ENCODE measurements at places on chromosomes 5 and 9.
A peak's percentile ranks its signal among the peaks of the same experiment; 100 is the strongest.

GRCh38 chr9:95100071-95100627 lies 217.4 kb downstream of the FANCC start:
- no peak for DNase-seq

DNA sequence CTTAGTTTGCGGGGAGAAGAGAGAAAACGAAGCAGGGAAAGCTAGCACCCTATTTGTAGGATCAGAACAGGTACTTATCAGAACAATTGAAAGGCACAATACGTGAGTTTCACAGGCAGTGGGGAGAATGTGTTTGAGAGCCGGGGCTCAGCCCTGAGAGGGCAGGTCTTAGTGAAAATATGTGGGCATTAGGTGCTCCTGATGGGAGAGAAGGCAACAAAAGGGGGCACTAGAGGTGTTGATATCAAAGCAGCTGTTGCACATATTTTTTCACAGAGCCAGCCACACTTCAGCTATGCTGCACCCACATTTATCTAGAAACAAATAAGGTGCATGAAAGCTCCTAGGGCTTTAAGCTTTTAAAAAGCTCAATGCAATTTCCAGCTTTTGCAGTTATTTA lies 99.7 kb upstream of the MAN2A1 start:
- no peak for DNase-seq

DNA sequence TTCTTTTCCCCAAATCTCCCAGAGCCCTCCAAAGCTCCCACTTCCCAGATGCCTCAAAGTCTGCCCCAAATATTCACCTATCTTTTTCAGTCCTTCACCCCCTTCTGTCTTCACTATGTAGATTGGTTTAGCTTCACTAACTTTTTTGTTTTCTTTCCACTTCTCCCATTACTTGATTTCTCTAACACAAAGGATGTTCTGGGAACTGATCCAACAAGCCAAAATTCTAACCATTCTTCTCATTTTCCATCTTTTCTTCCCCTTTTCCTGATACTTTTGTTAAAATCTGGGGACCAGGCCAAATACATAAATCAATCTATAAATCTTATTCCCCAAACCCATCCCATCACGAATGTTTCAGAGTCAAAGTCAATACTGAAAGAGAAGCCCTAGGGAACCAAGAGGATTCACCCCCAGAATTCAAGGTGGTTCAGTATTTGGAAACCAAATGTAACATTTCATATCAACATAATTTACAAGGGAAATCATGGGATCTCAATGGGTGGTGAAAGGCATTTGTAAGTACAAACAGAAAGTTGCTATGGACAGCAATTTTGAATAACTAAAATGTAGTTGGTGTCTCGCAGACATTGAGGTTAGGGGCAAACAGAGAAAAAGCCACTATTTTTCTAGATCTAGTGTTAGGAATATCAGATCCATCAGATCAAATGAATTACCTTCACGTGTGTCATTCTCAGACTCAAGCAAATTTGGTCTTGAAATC lies 35.3 kb downstream of the APTX start:
- no peak for DNase-seq

DNA sequence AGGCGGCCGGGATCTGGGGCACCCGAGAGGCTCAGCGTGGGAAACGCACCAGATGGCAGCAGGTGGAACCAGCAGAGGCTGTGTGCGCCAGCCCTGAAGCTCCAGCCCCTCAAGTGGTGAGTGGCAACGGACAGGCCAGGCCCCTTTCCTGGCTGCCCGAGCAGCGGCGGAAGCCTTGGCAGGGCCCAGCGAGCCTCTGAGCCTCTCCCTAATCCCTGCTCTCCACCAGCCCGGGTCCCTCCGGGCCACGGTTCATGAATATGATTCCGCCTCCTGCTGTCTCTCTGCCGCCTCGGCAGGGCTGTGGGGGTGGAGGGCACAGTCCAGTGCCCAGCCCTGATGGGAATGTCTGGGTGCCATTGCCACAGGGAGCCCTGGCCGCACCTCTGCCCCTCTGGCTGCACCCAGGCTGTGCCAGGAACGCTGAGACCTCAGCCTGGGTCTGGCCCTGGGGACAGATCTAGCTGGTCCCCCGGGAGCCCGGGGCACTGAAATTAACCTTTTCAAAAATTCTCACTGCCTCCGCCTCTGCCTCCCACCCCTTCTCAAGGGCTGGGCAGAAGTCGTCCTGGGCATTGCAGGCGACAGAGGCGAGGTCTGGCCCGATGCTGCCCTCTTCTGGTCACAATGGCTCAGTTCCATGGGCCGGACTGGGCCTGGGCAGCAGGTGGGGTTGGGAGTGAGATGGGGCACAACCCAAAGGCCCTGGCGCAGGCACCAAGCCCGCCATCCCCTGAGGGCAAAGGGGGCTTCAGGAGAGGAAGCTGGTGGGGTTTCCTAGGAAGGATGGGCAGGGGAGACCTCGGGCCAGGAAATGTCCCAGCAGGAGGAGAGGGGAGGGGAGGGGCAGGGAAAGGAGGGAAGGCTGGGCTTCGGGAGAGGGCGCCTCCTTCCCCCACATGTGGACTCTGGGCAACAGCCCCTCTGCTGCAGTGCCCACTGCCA lies 20.3 kb downstream of the CCDC187 start:
- peak; percentile 58 for DNase-seq

DNA sequence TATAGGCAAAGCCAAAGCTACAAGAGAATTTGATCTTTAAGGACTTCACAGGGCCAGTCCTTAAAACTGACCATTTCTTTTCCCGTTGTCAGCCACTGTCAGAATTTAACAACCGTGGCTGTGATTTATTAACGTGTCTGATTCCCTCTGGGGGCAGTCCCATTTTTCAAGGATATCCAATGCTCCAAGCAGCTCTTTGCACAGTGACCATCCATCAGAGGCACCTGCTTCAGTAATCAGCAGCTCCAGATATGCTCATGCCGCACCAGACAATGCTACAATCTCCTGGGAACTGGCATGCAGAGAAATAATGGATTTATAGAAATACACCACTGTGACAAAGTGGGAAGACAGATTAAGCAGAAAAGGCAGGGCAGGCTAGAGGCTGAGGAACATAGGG lies 163.3 kb upstream of the PPP1R2B start:
- no peak for DNase-seq

DNA sequence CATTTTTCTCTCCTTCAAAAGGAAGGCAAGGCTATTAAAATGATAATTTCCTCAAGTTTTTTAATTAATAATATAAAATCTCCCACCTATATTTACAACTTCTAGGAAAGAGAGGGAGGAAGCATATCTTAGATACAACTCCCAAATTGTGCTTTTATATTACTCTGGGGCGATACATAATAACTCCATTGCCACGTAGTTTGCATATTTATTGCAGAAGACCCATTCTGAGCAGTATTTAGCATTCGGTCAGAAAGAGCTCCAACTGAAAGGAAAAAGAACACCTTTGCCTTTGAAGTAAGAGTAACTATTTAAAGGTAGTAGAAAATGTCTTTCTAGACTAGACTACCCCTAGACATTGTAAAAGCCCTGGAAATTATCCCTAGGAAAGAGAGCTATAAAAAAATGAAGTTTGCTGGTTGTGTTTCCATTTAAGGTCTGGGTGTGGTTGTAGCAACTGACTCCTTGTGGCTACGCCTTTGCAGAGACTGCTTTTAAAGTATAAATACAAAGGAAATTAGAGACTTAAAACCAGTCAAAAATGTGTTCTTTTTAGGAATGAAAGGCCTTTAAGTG lies 566.1 kb downstream of the ZNF608 start:
- no peak for DNase-seq

DNA sequence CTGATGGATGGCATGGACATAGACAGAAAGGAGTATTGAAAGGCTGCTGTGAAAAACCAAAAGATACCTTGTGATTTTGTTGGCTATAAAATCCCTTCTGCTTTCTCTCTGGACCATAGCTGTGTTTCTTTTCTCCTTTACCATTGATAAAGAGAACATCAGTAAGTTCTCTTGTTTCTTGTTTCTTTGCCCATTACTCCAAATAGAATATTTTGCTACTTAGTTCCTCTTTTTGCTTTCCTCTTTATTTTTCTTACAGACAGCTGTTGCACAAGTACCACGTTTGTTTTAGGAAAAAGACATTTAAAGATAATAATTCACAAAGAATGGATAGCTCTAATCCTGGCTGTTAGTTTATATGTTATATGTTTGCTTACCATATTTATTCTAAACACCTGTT lies 1129.2 kb downstream of the DTWD2 start:
- DNase-seq, result no peak

GRCh38 chr9:130689572-130689936 lies 4.0 kb upstream of the EXOSC2 start:
- no peak for DNase-seq

- DNase-seq, result no peak
Measured at GRCh38 chr5:120432861-120433260, 31.2 kb upstream of the PRR16 start.

- peak; percentile 75 for DNase-seq
Measured at GRCh38 chr9:137227054-137227852, at the start of gene RNF224. RNF224 (plus strand) TSS chr9:137227502; CDS start chr9:137228336, 834 bp downstream.

- DNase-seq, result no peak
Measured at GRCh38 chr9:73050887-73051550, 98.2 kb upstream of the ALDH1A1 start.

DNA sequence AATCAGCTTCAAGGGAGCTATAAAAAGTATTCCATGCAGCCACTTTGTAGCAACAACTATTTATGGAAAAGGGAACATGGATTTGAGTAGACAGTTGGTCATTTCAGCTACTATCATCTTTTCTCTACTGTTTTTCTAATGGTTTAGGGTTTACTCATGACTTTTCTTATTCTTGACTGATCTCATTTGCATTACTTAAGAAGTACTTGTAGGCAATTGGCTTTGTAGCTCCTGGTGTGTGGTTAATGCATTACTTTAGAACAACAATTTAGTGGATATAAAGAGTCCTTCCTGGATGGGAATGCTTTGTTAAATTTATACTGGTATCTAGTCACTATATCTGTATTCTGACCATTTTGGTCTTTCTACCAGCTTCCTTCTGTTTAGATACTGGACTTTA lies 59.8 kb upstream of the NTRK2 start:
- DNase-seq, result no peak

GRCh38 chr9:83714329-83714728 lies 6.6 kb upstream of the UBQLN1 start:
- DNase-seq, result no peak

DNA sequence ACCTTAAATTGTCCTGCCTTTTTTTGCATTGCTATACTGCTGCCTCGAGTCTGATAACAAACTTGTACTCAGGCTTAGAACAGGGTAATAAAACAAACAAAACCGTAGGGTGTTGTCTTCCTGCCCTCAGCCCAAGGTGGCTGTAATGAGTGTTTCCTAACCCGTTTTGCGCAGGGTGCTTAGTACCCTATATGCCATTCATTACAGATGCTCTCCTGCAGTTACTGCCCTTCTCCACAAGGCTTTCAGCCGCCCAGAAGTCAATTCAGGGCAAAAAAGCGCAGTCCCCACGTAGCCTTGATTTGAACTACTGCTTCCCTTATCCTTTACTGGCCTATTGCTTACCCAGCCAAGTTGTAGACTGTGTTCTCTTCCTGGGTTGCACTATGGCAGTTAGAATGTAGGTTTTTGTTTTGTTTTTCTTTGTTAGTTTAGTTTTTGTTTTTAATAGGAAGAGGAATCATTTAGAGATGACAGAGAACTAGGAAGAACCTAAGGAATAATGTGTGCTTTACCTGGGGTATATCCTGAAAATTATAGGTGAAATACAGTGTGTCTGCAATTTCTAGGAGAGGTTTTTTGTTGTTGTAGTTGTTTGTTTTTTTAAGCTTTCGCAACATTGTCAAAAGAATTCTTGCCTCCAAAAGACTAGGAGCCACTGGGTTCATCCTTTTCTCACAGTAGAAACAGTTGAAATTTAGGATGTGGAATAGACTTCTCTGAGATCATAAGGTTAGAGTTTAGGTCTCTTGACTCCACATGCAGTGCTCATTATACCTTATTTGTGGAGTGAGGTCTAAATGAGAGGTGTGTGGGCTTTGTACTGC lies 1.3 kb downstream of the HMGXB3 start:
- peak; percentile 47 for DNase-seq

- no peak for DNase-seq
Measured at GRCh38 chr5:120684213-120684612, 220.1 kb downstream of the PRR16 start.

DNA sequence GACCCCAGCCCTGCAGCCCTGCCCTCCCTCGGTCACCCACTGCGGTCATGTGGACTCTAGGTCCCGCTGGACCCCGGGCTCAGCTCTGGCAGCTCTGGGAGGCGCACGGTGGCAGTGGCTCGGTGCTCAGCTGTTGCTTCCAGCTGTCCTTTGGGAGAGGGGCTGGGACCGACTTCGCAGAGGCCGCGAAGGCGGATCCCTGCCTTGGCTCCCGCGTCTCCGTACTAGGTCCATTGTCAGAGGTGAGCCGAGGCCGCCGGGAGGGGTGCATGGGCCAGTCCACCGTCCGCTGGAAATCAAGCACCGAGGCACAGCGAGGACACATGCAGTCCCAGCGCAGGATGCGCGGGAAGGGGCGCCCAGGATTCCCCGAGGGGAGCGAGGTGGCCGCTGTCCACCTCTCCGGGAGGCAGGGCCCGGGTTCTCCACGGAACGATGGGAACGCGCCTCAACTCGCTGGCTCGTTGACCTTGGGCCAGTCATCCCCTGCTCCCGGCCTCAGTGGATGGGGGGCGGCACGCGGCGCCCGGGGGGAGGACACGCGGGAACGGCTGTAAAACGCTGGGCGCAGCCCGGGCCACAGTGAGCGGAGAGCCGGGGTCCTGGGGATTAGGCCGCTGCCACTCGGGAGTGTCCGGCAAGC lies 732 bp downstream of the GBGT1 start:
- DNase-seq, result no peak

- no peak for DNase-seq
Measured at GRCh38 chr5:2193142-2193541, 310.4 kb upstream of the IRX4 start.

DNA sequence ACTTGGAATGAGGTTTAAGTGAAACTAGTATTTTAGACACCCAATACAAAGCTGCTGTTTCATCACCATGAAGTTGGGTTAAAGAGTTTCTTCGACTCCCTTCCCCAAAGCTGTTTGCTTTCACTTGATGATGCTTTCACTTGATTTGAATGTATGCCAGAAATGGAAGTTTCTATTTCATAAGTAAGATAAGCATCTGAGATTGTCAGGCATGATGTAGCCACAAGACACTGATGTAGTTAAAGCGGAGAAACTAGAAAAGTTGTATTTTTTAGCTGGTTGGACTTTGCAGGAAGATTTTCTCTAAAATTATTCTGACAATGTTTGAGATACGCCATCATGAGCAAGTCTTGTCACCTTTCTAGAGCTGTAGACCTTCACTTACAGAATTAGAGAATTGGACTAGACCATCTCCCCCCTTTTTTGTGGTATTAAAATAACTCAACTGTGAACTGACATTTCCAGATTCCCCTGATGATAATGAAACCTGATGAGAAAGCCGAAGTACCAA lies 20.0 kb downstream of the MOCS2 start:
- no peak for DNase-seq

- no peak for DNase-seq
Measured at GRCh38 chr5:115424030-115424429, 120.5 kb downstream of the FEM1C start.

DNA sequence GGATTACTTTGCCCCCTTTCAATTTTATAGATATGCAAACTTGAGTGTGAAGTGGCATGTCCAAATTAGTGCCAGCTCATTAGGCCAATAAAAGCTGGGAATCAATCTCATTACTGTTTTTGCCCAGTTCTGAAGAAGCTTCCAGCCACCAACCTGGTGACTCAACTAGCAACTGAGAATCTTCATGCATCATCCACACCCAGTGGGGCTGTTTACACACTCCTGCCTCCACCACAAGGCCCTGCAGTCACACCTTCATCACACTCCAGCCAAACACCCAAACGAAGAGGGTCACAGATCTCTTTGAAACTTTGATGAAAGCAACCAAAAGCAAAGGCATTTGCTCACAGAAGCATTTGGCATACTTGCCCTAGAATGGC lies 41.3 kb upstream of the S1PR3 start:
- no peak for DNase-seq

- DNase-seq, result no peak
Measured at GRCh38 chr5:1480217-1480616, 35.0 kb upstream of the SLC6A3 start.
